ENCODE measurements at places on chromosomes 3 and 15.

GRCh38 chr3:64224826-64225610, at the start of gene PRICKLE2:
TSS of gene PRICKLE2 (minus strand) at chr3:64225466. CDS start at chr3:64198927, 26,539 bp downstream.
- DNase-seq = no peak

DNA sequence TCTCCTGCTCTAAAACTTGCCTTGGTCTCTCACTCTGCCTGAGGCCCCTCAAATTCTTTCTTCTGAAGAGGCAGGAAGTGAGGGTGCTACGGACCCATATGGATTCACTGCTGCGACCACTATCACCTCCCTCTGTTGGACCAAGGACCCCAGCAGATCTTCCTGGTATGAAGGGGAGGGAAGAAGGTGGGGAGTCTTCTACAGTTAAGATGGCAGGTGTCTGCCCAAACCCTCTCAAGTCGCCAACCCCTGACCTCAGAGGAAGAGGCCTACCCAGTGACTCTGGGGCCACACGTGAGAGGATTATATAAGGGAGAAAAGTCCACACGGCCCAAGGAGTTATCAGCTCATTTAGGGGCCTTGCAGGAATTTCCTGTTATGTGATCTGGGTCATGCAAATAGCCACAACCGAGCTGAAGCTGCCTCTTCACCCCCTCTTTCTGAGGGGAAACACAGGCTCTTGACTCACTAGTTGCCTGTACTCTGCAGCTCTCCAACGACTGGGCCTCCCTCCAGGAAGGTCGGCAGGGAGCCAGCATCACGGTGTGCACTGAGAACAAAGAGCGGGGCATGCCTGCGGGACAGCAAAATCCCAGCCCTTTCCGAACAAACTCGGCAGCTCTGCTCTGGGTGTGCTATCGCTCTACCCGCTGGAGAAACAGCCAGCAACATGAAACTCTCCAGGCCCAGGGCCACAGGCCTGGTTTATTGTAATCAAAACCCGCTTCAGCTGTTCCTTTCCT, 116.0 kb downstream of the XXYLT1 start:
- peak; percentile 84 for DNase-seq

DNA sequence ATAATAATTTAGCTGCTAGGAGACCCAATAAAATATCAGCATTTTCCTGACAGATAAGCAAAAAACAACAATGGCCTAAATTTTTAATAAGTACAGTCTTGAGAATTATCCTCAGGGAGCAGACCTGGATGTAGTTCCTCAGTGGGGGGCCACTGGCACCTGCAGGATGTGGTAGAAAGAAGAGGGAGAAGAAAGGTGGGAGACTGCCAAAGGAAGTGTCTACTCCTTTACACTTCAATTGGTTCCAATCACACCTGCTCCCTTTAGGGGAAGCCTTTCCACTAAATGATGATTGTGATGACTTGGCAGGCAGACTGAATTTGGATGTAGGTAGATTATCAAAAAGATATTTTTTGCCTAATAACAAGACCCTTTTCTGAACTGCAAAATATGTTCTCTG, 353.0 kb upstream of the SATB1 start:
- no peak for DNase-seq

DNA sequence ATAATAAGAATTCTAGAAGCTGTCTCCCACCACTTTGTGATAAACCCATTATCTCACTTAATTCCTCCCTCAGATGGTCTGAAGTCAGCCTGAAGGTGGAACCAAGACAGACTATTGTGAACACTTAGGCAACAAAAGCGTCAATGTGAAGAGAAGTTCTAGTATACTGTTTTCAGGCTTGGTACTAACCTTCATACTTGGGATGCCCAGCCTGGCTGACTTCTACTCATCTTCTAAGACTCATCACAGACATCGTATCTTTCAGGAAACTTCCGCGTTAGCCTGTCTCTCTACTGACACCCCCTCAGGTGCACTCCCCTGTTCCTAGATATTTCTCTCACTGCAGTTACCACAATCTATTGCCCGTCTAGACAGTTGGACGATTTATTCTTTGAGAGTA, 201.2 kb downstream of the SATB1 start:
- DNase-seq = no peak

DNA sequence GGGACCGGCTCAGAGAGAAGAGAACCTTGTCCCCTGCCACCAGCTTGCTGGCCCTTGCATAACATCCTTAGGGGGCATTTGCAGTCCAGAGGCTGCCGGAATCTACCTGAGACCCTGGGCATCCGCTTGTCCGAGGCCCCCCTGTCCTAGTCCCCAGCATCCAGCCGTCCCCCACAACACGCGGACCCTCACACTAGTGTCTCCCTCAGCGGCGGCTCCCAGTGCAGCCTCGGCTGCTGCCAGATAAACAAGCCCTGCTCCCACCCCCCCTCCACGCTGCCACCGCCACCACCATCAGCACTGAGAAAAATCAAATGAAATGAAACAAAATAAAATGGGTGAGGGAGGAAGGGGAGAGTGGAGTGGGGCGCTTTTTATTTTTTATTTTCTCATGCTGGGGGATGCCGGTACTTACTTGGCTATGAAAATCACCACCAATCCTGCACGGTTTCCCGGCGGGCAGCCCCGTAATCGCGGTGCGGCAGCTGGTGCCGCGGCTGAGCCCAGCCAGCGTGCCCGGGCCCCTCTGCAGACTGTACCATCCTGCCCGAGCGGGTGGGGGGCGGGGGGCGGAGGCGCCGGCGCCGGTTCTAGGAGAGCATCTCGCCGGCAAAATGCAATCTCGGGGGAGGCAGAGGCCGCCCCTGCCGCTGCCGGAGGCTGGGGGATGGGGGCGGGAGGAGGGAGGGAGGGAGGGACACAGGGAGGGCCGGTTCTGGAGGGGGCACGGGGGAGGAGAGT, at the start of gene ATP2B2:
Gene ATP2B2, minus strand, starts transcription at position 537 of the 741 bp plus-strand sequence. CDS start 56,043 bp downstream, outside the sequence.
- peak; percentile 21 for DNase-seq
